ENCODE measurements at places on chromosomes 7 and 10. TPM values are rescaled to one million over a fixed set of nuclear protein-coding genes. Genes with fewer than 3 reads are reported as not detected.

FAM13C gene
- not detected for total RNA-seq

TMEM229A gene
- total RNA-seq = not detected

NME8 gene
- 2.7 TPM for total RNA-seq

GRCh38 chr7:70907259-70908247, 224.4 kb upstream of the GALNT17 start:
- DNase-seq = no peak

DNA sequence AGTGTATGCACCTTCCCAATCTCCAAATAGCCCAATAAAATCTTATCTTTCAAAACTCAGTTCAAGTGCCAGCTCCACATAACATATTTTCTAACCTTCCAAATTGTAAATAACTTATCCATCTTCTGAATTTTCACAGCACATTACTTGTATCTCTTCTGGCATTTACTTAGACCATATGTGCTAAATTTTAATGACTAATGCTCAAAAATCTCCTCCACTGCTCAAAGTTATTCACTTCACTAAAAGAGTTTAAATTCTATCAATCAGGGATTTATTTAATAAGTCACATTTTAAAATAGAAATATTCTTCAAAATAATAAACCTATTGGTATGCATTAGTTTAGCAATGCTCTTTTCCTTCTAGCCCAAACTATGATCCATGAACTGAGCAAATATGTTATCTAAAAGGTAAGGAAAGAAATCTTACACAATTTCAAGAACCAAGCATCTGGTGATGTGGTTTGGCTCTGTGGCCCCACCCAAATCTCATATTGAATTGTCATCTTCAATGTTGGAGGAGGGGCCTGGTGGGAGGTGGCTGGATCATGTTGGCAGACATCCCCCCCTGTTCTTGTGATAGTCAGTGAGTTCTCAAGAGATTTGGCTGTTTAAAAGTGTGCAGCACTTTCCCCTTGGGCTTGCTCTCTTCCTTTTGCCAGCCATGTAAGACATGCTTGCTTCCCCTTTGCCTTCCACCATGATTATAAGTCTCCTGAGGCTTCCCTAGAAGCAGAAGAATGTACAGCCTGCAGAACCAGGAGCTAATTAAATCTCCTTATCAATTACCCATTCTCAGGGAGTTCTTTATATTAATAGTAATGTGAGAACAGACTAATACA, 28.1 kb upstream of the GPR22 start:
- DNase-seq = no peak

DNA sequence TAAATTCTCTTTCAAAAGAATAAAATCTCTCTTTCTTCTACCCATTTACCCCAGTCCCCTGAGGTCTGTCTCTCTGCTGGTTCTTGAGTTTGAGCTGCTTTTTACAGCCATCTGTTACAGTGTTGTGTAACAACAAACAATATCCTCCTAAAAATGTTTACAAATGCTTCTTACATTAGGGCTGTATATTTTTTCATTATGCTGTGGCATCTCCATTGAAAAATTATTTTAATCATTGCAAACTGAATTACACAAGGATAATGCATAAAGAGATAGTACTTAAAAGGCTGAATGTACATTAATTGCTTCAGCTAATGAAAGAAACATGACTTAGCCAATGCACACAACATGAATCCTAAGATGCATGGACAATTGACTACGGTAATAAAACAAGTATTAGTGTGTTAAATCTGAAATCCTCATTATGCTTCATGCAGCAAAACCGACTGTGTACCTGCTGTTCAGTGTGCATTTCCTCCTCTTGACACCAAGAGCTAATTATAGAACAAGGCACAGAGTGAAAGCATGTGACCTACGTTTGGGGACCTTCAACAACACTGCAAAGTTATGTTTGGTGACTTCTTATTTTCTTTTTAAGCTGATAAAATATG, 181.7 kb upstream of the RHOBTB1 start:
- no peak for DNase-seq
